ENCODE measurements at places on chromosomes 16 and 17. TPM values are rescaled to one million over a fixed set of nuclear protein-coding genes. Genes with fewer than 3 reads are reported as not detected.

The SNX20 gene
- 4.2 TPM for total RNA-seq

The XYLT2 gene
- total RNA-seq, result 37.0 TPM

The NAGPA gene
- 10.7 TPM for total RNA-seq

The CCL5 gene
- 14.9 TPM for total RNA-seq

The CMTM4 gene
- total RNA-seq, result 67.9 TPM

The DNAI2 gene
- 0.32 TPM for total RNA-seq

The ZNF771 gene
- 21.9 TPM for total RNA-seq

The MYH8 gene
- total RNA-seq, result not detected

The ZNF205 gene
- total RNA-seq, result 14.2 TPM

DNA sequence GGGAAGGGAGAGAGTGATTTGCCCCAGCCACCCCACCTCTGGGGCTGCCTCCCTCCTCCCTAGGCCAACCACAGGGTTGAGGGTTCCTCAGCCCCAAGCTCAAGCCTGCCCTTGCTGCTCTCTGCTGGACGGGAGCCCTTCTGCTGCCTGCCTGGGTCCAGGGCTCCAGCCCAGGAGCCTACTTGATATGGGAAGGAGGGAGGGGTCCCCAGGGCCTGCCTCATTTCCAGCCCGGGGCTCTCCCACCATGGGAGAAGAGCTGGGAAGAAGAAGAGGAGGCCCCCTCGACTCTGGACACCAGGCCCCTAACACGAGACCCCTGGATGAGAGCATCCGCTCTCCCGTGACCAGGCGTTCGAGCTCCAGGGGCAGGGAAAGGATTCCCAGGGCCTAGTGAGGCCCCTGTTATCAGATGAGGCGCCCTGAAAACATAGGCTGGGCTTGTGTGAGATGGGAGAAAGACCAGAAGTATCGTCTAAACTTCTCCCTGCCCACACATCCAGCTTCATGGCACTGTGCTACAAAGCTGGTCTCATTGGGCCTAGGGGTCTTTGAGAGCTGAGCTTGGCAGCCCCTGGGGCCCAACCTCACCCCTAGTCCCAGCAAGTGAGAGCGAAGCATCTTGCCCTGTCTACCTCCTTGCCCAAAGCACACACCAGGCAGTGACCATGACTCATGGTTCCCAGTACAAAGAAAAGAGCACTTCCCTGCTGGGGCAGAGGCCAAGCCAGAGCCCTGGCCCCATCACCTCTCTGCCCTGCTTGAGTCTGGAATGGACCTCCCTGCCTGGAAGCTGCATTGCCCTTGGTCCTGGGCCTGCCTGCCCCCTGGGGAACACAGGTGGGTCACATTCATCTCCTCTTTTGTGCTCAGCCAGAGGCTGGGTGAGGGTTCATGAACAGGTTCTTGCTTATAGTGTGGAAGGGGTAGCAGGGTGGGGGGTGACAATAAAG lies 987 bp downstream of the SLC16A5 start:
- DNase-seq, result peak; percentile 43

DNA sequence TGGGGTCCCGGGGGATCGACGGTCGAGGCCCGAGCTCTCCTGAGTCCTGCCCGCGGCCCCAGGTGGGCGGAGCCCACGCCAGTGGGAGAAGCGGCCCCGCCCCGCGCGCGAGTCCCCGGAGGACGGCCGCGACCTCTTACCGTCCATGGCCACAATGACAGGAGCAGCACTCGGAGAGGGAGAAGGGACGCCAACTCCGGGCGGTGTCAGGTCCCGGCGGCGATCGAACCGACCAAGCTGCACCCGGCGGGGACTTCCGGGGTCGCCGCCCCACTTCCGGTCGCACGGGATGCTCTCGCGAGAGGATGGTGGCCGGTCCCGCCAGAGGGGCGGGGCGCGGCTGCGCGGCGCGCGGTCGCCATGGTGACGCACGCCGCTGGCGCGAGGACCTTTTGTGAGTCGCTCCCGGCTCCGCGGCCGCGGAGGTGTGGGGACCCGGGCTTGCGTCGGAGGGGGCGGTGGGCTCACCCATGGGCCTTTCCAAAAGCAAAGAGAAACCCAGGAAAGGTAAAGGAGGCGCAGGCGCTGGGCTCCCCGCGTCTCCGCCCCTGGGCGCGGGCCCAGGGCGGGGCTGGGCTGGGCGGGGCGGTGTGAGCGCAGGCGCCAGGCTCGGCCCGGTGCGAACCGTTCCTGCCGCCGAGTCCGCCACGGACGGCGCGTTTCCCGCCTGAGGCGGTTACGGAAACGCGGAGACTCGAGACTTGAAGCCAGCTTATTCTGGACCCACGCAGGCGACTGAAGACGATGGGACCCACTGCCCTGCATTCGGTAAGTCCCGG lies at the start of the genes CHMP1A and SPATA33:
Gene CHMP1A (minus strand): TSS at position 267 of the 779 bp plus-strand sequence. CDS start 120 bp downstream, at position 147.
Gene SPATA33 (plus strand): TSS at position 395 of the 779 bp plus-strand sequence. CDS start 76 bp downstream, at position 471.
- DNase-seq, result peak; percentile 92

GRCh38 chr17:74900208-74900607 lies 6.8 kb upstream of the FADS6 start:
- no peak for DNase-seq

DNA sequence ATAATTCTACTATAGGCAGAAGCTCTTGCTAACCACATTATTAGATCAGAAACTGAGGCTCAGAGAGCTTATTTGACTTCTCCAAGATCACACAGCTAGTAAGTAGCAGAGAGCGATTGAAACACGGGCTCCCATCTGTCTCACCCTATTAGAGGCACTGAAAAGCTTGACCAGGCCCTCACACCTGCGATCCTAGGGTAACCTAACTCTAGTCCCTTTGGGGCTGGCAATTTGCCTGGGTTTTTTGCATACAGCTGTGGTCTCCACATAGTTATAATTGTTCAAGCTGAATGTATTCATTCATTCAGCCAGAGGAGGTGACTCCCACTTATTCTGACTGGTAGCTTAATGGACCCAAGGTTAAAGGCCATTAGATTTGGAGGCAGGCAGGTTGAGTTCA lies 121.2 kb downstream of the ANKFN1 start:
- DNase-seq, result no peak

- peak; percentile 41 for DNase-seq
Observed at GRCh38 chr17:37791447-37792399, 46.9 kb upstream of the HNF1B start.

GRCh38 chr16:85603203-85603755 lies 9.8 kb upstream of the GSE1 start:
- no peak for DNase-seq

DNA sequence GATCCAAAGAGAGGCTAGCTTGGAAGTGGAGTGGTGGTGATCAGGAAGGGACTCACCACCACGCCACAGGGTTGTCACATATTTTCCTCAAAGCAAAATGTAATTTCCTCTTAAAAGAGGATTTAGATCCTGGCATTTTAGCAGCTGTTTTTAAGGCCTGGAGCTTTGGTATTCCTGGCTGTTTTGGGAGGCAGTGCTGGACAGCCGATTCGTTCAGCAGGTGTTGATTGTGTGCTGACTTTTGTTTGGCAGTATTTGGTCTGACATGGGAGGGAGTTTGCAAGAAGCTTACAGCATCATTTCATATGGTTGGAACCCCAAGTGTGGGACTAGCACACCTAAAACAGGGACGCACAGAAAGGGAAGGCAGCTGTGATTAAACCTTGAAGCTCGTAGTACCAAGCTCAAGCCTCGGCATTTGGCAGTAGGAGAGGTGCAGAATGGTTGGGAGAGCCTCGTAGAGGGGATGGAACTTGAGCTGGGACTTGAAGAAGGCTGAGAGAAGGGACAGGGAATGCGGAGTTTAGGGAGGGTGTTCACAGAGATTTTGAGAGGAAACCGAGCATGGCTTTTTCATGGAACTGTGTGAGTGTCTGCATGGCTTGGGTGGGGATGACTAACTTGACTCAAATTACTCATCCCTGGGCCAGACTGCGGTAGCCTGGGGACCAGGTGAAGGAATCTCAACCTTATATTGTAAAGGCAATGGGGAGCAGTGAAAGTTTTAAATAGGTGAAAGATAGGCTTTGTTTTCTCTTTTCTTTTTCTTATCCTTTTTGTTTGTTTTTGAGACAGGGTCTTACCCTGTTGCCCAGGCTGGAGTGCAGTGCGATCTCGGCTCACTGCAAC lies 52.3 kb downstream of the RPTOR start:
- no peak for DNase-seq

GRCh38 chr17:43720311-43721060 lies 38.1 kb downstream of the SOST start:
- peak; percentile 75 for DNase-seq

DNA sequence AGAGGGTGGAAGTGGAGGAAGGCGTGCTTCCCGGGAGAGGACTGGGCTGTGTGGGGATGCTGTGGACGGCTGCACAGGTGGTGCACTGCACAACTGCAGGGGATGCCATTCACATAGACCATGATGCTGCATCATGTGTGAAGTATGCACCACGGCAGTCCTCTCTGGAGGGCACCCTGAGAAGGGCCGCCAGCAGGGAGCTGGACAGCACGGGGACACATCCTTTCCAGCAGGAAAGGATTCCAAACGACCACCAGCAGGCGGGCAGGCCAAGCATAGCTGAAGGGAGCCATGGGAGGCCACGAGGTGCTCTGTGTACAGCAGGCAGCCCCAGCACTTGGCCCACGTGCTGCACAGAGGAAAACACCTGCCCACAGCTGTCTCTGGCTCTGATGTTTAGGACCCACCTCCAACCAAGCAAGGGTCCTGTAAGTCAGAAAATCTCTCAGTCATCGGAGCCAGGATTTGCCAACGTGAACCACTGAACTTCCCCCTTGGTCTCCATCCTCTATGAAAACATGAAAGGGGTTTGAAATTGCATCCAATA lies 10.1 kb downstream of the ACTG1 start:
- DNase-seq, result no peak

GRCh38 chr17:8628172-8628571 lies 2.4 kb downstream of the MYH10 start:
- no peak for DNase-seq

DNA sequence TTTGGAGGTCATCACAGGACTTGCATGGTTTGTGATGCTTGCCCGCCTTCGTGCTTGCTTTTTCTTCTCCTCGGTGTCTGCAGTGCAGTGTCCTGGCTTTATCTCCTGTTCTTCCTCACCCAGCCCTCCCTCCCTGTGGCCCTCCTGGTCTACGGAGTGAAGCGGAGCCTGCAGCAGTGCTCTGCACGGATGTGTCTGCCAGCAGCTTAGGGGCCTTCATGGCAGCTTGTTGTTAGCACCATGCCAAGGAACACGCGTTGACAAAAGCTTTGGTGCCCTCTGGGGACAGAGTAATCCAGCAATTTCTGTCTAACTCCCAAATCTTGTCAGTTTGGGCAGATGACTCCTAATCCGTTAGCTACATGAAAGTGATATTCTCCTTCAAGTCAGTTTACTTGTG lies 9.9 kb downstream of the DHODH start:
- no peak for DNase-seq

DNA sequence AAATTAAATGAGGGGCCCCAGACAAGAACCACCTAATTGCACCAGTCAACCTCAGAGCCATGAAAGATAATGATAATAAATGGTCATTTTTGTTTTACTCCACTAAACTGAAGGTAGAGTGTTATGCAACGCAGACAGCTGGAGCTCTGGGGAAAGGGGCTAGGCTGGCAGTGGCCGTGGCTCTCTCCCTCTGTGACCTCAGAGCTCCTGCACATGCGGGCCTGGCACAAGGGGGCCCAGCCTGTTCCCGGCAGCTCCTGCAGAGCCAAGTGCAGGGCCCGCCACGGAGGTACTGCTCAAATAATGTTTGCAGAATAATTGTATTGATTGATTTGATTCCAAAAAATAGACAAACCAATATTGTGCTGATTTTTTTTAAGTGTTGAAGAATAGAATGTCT lies 109.5 kb downstream of the SALL1 start:
- no peak for DNase-seq

DNA sequence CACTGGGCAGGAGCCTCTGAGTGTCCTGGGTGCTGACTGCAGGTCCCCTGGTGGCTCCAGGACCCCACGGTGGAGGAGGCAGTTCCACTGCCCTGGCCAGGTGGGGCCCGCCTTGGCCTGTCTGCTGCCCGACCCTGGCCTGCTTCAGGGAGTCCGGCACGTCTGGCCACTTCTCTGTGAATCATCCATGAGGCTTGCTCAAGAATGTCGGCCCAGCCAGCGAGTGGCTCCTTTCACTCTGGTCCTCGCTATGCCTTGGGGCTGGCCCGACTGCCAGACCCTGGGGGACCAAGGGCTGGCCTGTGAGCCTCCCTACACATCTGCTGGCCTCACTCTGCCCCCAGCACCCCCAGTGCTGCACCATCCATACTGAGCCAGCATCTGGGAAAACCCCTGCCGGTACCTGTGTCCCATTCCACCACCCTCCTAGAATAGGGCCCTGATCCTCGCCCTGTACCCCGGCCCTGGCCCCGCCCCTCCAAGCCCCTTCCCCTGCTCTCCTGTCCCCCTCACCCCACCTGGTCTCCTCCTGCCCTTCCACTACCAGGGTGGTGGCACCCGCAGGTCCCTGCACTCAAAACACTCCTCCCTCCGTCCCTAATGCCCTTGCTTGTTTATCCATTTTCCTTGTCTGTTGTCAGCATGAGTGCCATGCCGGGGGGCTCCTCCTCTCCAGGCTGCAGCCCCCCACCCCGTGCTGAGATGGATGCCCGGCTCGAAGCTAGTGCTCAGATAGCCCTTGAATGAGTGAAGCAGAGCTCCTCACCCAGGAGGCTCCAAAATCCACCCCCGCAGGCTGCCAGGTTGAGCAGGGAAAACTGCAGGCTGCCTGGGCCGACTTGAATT lies 35.5 kb downstream of the ADCY7 start:
- no peak for DNase-seq

DNA sequence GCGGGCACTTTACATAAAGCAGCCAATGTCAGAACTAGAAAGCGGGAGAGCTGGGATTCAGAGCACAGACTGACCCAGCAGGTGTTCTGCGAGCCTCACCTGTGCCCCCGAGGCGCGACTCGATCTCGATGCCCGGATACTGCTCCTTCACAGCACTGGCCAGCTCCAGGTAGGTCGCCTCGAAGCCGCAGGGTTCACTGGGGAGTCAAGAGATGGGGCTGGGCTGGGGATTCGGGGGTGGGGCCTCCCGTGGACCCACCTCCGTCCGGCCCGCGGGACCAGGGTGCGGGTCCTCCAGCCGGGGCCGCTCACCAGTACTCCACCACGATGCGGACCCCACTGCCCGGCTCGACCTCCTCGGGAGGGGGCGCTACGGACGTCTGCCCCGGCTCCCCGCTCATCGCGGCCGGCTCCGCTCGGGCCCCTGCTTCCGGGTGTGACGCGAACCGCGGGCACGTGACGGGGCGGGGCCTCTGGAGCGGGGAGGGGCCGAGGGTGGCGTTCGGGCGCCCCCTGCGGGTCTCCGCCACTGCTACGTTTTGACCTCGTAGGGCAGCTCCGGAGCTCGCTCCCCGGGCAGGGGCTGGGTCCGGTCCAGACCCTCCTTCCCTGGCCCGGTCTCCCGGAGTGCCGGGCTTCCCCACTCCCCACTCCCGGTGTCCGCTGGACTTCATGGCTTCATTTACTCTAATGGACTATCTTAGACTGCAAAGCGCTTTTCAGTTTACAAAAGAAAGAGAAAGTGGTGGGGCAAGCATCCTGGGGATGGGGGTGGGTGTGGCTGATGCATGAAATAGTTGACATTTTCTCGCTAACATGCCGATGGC lies at the start of gene MIEN1:
Gene MIEN1 (minus strand): TSS at position 438 of the 827 bp plus-strand sequence. CDS start 37 bp downstream, at position 401.
- peak; percentile 93 for DNase-seq

DNA sequence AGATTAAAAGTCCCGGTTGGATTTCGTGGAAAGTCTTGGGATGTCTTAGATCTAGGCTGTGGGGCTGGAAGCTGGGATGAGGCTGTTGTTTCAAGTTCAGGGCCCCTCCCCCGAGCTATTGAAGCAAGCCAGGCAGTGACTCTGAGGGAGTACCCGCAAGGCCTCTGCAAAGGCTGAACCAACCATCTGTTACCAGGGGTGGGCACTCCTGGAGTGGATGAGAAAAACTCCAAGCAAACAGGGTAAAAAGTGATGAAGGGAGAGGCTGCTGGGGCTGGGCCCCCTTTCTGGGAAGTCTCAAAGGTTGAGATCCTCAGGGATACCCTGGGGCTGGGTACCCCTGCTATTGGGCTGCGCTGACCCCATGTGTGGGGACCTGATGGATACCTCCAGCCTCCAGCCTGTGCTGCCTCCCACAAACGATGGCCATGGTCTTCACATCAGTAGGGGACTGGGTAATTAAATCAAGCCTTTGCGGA lies 82.4 kb upstream of the KIFC3 start:
- DNase-seq, result no peak
